ENCODE measurements at places on chromosomes 3 and 15.

GRCh38 chr15:29429584-29429983 is 160.0 kb upstream of the NSMCE3 start:
- no peak for DNase-seq

DNA sequence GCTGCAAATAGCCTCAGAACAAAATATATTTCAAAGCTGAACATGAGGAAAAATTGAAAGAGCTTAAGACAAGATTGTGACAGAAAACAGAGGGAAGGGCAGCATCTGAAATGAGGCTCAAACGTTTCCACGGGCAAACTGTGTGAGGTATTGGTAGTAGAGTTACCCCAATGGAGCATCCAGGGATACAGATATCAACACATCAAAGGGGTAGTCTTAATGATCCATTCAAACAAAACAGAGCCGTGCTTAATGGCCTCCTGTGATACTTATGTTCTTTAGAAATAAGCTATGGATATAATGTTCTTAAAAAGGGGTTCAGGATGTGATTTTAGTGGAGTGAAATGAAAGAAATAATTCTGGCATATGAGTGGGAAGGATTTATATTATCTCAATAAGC is 430.3 kb upstream of the PDZRN3 start:
- DNase-seq, result no peak

DNA sequence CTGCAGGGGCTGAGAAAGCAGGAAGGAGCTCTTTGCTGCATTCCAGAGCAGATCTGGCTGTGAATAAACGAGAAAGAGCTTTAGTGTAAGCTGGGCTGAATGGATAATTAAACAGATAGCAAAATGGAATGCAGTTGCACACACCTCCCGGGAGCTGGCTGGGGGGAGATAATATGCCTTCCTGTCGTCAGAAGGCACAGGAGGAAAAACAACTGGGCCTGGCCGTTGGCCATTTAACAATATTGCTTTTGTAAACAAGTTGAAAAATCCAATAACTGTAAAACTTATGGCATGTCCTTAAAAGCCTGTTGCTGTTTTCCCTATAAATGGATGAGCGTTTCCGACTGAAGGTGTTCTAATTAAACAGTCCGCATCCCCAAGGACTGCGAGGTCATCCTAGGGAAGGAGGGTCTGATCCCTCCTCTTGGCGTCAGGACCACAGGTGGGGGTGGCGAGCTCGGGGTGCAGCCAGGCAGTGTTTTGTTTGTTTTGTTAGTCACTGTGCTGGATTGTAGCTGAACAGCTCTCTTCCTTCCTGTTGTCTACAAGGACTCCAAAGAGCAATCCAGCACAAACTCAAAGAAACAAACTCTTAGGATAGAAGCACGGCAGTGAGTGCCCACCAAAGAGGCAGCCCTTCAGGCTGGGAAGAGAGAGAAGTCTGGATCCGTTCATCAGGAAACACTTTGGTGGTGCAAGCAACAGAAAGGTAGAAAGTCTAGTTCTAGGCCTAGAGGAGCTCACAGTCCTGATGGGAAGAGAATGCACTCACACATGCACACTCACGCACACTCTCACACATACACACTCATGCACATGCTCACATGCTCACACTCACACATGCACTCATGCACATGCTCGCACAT is 133.4 kb upstream of the SMAD3 start:
- no peak for DNase-seq

DNA sequence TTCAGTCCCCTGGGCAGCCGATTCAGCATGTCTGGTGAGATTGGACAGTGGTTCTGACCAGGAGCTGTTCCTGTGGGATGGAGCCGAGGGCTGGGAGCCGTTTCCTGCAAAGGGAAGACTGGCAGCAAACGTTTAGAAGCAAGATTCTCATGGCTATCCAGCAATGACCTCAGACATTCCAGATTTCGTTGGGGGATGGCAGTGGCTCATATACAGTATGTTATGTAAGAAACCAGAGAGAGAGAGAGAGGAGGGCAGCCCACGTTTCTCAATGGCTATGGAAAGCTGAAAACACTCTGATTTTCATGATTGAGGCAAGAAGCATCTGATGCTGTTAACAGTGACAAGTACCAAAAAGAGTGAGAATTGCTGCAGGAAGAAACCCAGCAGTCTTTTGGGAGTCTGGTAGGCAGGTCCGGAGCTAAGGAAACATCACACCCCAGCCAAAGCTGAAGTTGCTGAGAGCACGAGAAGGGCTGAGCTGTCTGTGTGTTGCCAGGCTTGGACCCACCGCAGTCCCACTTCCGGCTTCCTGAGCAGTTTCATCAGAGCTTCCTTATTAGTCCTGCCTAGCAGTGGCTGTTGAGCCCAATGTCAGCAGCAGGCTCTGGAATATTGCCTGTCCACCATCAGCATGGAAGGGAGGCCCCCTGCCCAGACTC is 25.6 kb upstream of the VPS8 start:
- DNase-seq, result peak; percentile 86

GRCh38 chr3:126476166-126477060 is 722 bp upstream of the ZXDC start:
- DNase-seq, result peak; percentile 68

- DNase-seq, result no peak
Measured at GRCh38 chr3:129308636-129309035, 30.0 kb downstream of the HMCES start.

DNA sequence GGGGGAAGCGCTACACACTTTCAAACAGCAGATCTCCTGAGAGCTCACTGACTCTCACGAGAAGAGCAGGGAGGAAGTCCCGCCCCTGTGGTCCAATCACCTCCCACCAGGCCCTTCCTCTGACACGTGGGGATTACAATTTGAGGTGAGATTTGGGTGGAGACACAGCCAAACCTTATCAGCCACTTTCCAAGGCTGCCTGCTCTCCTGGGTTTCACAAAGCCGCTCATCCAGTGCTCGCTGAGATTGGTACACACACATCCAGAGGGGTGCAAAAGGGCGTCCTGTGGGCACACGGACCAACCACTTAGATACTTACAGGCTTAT is 23.1 kb downstream of the XXYLT1 start:
- DNase-seq, result peak; percentile 25

GRCh38 chr3:56257826-56258225 is 210.4 kb downstream of the ERC2 start:
- no peak for DNase-seq

GRCh38 chr15:65476903-65477302 is 40.6 kb downstream of the DPP8 start:
- DNase-seq, result no peak

GRCh38 chr15:50234764-50235163 is 30.8 kb downstream of the HDC start:
- no peak for DNase-seq

DNA sequence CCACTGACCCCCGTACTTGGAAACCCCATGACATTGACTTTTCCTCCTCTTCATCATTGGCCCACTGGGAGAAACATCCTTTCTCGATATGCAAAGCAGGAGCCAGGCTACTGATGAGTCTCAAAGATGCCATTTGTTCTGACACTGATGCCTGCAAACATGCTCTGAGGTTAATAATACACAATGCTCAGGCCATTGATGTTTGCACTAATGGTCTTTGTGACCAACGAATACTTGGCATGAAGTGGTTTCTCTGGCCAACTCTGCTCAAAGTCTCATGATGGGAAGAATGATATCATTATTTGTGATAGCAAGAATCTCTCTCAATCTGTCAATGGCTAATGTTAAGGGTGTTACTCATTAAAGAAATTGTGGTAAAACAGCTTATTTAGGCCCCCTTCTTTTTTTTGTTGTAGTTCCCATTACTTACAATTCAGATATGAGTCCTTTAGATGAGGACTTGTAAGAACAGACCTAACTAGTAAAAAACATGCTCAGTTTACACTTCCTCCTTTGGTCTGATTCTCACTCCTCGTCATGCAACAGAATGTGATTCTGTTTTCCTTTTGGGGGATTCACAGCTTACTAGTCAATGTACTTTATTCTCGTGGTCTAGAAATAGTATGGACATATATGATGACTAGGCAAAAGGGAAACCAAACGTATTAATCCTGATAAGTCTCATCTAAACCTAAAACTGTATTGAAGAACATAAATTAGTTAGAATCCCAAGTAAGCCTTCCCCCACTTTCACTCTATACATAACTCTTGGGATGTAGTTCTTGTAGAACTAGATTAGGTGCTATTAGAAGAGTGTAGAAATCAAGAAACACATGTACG is 488.8 kb upstream of the DPPA4 start:
- DNase-seq, result peak; percentile 33

DNA sequence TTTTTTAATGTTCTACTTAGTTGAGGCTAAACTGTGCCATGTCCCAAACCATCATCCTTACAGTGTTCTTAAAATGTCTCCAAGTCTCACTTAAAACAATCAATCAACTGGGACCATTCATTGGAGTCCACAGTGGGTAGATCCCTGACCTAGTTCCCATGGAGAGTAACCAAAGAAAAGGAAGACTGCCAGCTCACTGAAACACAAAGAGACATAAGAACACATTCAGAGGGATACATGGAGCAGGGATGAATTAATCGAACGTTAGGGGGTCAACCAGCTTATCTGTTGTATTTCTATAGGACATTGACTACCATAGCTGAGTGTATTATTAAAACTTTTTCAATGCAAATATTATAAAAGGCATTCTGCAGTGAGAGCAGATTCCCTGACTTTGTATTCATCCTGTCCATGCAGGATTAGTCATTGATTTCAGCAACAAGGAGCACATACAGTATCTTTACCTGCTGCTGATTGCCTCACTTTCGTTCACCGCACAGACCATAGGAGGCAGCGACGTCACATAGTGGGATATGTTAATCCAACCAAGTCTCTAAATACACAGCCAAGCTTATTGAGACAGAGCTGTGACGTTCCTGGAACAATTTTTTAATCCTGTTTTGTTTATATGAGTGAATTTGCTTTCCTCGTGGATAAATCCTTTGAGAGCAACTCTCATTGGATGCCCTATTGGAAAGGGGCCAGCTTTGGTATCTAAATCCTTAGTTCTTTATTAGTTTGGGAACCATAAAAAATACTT is 364.9 kb upstream of the RBMS3 start:
- DNase-seq, result no peak

DNA sequence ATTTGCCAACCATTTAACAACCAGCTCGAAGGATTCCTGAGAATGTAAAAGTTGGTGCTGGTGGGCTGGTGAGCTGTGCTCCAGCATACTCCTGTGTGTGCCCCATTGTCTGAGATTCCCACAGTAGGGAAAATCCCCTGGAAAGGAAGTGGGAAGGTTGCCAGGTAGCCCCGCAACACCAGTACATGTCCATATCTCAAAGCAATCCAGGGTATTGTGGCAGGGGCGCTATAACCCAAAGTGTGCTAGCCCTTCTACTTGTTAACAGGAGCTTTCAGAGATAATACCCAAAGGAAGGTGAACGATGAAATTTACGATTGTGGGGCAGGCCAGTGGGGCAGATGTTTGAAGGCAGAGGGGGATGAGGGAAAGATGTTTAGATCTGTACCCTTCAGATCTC is 42.7 kb upstream of the SYNM start:
- no peak for DNase-seq

GRCh38 chr15:90412356-90413194 is 24.5 kb downstream of the IQGAP1 start:
- DNase-seq, result peak; percentile 64

- DNase-seq, result no peak
Measured at GRCh38 chr15:81394603-81395002, 20.6 kb upstream of the TMC3 start.

- no peak for DNase-seq
Measured at GRCh38 chr3:41900265-41900664, 61.6 kb downstream of the ULK4 start.

GRCh38 chr15:32851572-32851971 is 133.8 kb downstream of the GREM1 start:
- DNase-seq, result no peak

DNA sequence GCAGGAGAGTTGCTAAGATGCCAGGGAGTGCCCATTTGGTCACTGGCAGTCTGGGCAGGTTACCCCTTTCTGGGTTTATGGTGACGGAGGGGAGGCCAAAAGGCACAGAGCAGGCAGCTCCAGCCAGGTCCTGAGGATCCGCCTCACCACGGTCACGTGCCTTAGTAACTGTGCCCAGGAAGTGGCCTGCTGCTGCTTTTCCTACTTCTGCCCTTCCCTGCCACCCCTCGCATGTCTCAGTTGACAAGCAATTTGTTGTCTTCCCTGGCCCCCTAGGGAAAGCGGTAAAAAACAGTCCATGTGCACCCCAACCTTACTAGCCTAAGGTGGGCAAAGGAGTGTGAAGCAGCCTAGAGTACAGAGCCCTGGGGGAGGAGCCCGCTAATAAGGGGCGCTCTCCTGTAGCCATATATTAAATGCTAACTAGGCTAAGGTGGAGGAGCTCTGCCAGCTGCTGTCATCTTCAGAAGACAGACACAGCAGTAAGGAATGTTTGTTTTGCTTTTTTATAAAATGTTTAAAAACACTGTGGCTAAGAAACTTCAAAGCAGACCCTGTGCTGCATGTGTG is 9.1 kb upstream of the LIPH start:
- DNase-seq, result no peak

- no peak for DNase-seq
Measured at GRCh38 chr3:10277115-10277625, 15.6 kb downstream of the GHRL start.

DNA sequence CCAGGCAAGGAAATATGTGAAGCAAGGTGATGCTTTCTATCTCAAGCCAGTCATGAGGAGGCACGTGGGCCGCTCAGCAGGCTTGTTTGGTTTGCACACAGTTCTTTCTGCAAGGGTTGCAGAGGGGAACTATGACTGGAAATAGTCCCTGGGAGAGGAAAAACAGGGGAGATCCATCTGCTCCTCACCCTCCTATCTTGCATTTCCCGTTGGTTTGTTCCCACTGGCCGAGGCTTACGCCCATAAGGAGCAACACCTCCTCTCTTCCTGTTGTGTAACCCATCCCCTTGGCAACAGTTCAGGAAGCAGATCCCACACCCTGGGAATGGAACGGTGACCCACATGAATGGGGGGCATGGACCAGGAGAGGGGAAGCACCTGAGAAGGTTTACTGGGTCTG is 72.1 kb upstream of the MAGI1 start:
- DNase-seq, result no peak

DNA sequence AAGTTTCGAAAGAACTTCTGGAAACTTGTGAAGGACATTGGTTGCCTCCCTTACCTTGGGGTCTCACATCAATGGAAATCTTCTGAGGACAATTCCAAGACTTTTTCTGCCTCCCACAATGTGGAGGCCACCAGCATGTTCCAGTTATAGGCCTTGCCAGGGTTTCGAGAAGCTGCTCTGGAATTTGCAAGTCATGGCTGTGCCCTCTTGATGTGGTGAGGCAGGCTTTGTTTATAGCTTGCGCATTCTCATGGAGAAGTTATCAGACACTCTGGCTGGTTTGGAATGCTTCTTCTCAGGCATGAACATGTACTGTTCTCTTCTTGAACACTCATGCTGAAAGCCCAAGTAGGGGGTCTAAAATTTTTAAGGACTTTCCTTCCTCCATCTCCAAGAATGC is 4.1 kb downstream of the CXCR6 start:
- no peak for DNase-seq

DNA sequence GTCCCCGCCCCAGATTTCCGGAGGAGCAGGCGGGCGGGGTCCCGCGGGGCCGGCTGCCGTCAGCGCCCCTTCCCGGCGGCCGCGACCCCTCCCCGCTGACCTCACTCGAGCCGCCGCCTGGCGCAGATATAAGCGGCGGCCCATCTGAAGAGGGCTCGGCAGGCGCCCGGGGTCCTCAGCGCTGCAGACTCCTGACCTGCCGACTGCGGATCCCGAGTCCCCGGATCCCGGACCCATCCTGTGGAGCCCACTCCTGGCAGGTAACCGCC is at the start of gene TRH:
TSS of gene TRH (plus strand) at position 157 of the 269 bp plus-strand sequence. CDS start 1,097 bp downstream, outside the sequence.
- no peak for DNase-seq

- DNase-seq, result no peak
Measured at GRCh38 chr3:173513123-173513522, 115.6 kb downstream of the NLGN1 start.

Measured in KBM-7 (cell line).